ENCODE measurements at places on chromosomes 7 and 10.
A peak's percentile ranks its signal among the peaks of the same experiment; 100 is the strongest.

- DNase-seq: no peak
Observed at GRCh38 chr10:43048301-43049051, 28.4 kb upstream of the RET start.

- DNase-seq: no peak
Observed at GRCh38 chr7:50273870-50274269, 30.6 kb upstream of the IKZF1 start.

DNA sequence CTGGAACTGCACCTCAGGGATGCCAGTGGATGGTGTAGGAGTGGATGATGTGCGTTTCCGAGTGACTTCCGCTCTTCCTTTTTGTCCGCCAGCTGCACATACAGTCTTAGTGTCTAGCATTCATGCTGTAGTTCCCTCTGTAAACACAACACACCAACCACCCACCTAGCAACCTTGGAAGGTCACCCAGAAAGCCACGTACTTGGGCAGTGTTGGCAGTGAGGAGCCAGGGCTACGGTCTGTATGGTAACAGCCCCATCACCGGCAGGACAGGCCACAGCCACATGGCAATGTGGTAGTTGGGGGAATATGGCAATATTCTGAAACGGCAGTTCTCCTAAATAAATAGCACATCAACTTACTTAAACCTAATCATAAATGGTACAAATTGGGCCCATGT, 613.5 kb upstream of the MGMT start:
- no peak for DNase-seq

DNA sequence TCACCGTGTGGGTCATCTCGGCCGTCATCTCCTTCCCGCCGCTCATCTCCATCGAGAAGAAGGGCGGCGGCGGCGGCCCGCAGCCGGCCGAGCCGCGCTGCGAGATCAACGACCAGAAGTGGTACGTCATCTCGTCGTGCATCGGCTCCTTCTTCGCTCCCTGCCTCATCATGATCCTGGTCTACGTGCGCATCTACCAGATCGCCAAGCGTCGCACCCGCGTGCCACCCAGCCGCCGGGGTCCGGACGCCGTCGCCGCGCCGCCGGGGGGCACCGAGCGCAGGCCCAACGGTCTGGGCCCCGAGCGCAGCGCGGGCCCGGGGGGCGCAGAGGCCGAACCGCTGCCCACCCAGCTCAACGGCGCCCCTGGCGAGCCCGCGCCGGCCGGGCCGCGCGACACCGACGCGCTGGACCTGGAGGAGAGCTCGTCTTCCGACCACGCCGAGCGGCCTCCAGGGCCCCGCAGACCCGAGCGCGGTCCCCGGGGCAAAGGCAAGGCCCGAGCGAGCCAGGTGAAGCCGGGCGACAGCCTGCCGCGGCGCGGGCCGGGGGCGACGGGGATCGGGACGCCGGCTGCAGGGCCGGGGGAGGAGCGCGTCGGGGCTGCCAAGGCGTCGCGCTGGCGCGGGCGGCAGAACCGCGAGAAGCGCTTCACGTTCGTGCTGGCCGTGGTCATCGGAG, 1.8 kb downstream of the ADRA2A start:
- DNase-seq: no peak

DNA sequence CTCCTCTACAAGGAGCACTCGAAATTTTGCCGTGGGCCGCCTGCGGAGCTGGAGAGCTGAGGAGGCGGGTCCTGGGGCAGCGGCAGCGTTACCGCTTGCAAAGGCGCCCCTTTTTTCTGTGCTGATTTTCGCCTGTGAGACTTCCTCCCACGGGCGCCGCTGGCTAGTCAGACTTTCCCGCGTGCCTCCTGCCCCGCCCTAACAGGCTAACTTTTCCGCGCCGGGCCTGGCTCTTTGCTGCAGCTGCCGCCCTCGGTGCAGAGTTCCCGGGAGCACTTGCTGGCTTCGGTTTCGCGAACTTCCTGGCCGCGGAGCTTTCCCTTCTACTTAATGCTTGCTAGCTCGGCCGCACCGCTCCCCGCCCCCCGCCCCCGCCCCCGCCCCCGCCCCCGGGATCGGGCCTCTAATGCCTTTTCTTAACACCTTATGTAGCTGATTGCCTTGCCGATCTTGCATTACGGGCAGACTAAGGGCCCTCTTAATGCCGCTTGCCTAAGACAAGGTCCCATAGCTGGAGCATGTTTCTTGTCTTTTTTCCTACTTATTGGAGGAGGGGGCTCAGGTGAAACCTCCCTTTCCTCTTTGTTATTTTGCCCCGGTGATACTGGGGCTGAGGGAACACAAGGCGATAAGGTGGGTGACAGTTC, 37.9 kb upstream of the RASGEF1A start:
- peak; percentile 41 for DNase-seq

GRCh38 chr7:65839846-65840245, 33.0 kb upstream of the VKORC1L1 start:
- no peak for DNase-seq

- DNase-seq: no peak
Observed at GRCh38 chr10:75402486-75403143, 1.1 kb upstream of the ZNF503 start.

DNA sequence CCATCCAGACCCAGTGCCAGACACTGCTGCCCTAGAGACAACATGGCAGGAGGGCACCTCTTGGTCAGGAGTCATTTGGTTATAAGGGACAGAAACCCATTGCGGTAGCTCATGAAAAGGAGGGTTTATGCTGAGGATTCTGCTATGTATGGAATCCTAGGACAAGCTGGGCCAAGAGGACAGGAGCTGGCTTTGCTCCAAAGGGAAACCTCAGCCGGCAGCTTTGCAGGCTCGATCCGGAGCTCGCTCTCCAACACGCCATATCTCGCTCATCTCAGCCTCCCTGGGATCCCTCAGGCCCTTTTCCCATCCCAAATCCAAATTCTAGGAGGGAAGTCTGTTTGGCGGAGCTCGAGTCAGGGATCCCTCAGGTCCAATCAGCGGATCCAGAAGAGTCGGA, 345.7 kb downstream of the GLRX3 start:
- DNase-seq: no peak

GRCh38 chr7:135834266-135834665, 85.7 kb upstream of the FAM180A start:
- DNase-seq: no peak

DNA sequence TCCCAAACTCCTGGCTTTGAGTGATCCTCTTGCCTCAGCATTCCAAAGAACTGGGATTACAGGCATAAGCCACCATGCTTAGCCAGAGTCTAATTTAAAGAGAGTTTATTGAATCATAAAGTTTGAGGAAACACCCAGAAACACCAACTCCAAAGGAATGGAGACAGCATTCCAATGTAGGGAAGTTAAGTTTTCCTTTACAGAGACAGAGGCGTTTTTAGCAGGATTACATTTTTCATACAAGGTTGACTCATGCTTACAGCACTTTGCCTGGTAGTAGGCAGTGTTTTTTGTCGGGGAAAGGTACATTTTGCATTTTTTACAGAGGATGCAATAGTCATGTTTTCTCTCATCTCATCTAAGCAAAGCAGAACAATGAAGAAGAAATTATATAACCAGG, 18.9 kb upstream of the OPN4 start:
- DNase-seq: no peak

GRCh38 chr7:24840563-24840962, 83.3 kb upstream of the GSDME start:
- no peak for DNase-seq

GRCh38 chr10:30701451-30702173, 72.1 kb upstream of the LYZL2 start:
- DNase-seq: peak; percentile 57

DNA sequence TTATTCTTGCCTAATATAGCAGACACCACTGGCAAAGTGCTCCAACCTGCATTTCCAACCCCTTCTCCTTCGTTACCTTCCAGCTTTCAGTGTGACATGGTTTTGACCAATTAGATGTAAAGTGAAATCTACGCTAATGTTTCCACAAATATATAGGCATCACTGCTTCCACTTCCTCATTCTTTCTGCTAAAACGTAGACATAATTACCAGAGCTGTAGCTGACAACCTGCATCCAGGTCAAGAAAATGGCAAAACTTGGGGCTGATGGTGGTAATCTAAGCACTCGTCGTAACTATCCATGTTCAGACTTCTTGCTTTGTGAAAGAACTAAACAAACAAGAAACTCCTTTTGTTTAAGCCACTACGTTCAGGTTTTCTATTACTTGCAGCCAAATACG, 41.8 kb upstream of the COL1A2 start:
- no peak for DNase-seq

DNA sequence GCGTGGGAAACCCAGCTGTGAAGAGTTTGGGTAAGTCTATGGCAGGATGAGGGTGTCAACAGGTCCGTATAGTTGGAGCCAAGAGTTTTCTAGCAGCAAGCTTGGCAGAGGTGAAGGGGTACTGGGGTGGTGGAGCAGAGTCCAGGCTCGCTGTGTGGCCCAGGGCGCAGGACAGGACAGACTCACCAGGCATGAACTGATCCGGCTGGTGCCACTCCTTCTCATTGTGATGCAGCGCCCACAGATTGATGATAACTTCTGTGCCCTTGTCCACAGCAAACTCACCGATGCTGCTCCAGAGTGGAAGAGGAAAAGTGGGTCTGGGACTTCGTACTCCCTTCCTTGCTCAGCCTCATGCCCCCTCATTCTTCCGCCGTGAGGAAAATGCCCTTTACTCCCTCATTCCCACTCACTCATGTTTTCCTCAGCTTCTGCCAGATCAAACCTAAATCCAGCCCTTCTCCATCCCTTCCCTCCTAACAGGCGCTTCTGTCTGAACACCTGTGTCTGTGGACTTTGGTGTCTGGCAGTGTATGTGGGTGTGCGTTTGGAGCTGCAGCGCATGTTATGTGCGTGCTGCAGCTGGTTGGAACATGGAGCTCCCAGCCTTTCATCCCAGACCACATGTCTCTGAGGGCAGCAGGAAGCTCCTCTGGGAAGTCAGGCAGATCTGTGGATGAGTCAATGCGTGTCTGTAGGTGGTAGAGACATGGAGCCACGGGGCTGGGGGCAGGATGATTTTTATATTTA, 5.7 kb downstream of the CYP17A1 start:
- DNase-seq: no peak

DNA sequence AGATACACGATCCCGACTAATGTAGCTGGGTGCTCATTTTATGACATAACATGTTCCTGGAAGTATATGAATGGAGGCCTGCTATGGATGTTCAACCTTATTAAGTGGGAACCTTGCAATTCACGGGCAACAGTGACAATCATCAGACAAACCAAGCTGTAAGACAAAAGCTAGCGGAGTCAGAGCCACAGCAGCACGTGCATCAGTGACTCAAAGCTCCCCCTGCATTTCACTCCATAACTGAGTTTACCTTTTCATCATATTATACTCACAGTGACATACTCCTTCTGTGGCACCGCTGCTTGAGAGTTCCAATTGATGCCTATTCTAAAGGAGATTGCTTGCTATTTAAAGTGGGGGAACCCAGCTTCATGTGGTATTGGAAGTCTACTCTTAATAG, 176.0 kb upstream of the PITRM1 start:
- DNase-seq: no peak

DNA sequence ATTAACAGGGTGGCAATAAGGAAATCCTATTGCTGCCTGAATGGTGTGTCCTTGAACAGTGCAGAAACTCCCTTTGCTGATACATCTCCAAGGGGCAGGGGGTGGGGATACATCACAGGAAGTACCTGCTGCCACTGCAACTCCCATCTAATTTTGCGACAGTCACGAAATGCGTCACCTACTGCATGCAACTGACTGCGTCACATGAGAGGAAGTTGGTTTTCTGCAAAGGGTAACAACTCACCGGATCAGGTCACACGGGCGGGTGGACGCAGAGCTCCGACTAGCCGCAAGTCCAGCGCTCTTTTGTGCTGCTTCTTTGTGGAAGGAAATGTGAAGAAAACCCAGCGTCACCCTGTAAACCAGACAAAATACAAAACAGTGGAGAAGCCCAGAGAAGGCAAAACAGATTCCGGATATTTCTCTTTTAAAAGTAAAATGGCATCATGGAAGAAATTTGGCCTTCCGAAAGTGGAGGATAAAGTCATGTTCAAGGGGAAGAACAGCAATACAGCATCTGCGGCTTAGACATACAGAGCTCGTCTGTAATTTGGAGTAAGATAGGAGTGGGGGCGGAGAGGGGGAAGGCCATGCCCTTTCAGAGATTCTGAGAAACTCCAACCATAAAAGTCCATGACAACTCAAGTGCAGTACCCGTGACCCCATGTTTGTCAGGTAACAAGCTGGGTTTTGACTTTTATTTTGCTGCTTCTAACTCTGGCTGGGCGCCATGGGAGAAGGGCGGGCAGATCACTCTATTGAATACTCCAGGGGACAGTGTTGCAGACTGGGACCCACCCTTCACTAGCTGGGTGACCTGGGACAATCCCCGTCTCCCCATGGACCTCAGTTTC, 32.3 kb upstream of the PLEKHS1 start:
- no peak for DNase-seq

- DNase-seq: no peak
Observed at GRCh38 chr7:99006739-99007424, 128.6 kb downstream of the TRRAP start.

- no peak for DNase-seq
Observed at GRCh38 chr7:48058990-48059389, 23.6 kb downstream of the C7orf57 start.

Measured in activated gamma-delta T cell treated with anti-CD3 and anti-CD28 coated beads, Interleukin-2, amount 50 U/mL, for 16 hours (primary cell).